Posterior cingulate gyrus (tissue), 11 donors: ENCODE measurements at places on chromosomes 16 and 17.

GRCh38 chr17:57954397-57955182, 622 bp downstream of the CUEDC1 start:
- DNase-seq, result peak; percentile 59

DNA sequence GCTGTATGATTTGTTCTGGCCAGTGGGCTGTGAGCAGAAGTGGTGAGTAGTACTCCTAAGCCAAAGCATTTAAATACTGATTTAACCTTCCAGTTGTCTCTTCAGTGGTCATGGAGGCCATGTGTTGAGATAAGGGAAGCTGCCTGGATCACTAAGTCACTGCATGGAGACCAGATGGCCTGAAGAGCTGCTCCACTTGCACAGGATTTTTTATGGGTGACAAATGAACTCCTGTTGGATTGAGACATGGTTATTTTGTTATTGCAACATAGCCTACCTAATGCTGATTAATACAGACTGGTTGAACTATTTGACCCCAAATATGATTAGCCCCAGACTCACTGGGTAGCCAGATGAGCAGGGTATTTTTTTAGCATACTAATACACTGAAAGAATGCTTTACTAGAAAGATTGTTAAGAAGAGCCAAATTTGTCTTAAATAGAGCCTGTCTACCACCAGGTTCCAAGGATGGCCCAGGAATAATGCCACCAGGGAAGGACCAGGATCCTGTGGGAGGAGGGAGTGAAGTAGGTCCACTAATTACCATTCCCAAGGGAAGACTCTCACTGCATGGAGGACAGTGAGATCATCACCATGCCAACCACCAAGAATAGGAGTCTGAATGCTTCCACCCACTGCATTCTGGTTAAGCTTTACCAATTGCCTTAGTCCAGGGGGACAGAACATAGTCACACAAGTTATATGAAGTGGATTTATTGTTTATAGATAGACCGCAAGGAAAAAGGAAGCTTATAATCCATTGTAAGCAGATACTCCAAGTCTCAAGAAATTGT, 187.4 kb upstream of the IRX6 start:
- no peak for DNase-seq

DNA sequence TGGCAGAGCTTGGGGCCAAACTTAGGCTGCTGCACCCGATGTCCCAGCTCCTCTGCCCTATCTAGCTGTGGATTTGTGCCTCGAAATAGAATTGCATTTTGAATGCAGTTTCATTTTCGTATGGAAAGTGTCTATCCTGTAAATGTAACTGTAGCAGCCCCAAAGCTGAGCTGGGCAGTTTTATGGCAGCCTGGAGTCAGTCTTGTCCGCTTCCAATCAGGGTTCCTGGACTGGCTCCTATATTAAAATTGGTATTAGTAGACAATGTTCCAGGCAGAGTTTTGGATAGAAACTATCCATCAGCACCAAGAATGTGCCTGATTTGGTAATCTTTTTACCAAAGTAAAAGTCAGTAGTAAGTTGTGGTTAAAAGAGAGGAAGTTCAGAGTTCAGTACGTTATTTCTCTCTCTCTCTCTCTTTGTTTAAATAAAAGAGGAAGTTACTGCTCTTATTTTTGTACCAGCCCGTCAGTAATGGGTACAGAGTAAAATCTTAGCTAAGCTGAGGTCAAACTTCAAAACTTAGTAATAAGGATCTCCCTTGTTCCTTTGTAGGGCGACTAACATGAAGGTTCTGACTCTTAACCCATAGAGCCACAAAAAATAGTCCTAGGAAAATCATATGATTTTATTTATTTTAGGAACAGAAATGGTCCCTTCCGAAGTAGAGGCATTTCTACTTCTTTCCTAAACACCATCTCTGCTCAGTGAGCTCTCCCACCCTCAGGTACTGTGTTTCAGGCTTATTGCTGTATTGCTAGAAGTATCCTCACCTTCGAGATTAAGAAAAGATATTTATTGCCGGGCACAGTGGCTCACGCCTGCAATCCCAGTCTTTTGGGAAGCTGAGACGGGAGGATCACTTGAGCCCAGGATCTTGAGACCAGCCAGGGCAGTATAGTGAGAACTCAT, 28.0 kb downstream of the PRKCB start:
- DNase-seq, result no peak

DNA sequence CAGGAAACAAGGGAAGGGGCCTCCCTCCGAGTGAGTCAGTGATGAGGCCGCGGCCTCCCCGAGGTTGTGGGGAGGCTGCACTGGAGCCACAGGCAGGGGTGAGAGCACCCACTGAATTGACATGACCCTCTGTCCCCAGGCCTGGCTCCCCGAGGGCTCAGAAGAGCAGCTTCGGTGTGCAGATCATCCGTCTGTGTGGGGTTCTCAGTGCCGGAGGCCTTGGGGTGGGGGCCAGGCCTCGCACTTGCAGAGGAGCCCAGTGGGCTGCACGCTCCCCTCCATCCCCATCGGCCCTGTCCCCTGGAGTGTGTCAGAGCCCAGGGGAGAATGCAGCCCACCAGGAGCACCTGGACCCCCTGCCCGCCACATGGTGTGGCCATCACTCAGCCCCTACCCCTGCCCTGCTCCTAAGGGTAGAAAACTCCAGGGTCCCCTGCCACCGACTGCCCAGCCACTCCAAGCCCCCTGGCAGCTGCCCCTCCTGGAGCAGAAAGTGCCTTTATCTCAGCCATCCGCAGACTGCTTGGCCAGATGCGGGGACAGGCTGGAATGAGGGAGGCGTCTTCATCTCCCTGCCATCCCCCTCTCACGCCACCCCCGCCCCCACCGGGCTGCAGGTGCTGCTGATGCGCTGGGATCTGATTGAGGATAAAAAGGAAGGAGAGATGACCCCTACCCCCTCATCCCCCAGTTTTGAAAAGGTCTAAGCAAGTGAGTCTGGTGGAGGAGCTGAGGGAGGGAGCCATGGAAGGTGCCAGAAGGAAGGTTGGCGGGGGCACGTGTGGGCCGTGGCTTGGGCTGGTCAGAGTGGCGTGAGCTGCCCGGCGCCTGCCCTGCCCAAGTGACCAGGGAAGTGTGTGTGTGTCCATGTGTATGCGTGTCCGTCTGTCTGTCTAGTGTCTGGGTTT, 358.3 kb downstream of the SEC14L1 start:
- no peak for DNase-seq

- no peak for DNase-seq
Observed at GRCh38 chr17:74512624-74513091, 18.6 kb downstream of the CD300LB start.

DNA sequence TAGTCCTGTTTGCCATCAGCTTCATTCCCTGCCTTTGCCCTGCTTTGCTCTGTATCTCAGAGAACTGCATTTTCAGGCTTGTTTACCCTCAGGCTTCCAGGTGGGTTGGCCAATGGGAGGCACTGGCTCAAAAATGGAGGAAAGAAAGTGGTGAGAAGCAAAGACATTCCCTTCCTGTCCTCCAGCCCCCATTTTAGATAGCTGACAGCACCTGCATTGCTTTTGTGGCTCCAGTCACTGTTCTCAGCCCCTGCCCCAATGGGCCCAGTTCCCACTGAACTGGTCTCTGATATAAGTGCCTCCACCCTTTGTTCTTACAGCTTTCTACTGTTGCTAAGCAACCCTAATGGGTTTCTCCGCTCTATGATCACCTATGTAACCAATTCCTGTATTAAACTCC, 19.4 kb upstream of the SDK2 start:
- DNase-seq, result no peak

GRCh38 chr17:17391668-17392370, 85.0 kb upstream of the MED9 start:
- peak; percentile 48 for DNase-seq

DNA sequence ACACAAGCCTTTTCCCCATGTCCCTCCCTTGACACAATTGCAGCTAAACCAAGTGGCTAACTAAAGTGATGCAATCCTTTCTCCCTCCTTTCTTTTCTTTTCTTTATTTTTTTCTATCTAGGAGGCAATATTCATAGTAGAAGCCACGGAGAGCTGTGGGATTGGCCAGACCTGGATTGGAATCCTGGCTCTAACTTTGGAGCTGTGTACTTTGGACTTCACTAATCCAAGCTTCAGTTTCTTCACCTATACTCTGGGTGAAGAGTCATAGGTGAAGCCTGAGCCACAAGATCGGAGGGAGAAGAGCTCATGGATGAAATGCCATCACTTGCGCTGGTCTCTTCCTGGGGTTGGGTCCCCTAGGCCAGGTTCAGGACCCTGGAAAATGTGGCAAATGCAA, 177.2 kb downstream of the IRX5 start:
- DNase-seq, result no peak

DNA sequence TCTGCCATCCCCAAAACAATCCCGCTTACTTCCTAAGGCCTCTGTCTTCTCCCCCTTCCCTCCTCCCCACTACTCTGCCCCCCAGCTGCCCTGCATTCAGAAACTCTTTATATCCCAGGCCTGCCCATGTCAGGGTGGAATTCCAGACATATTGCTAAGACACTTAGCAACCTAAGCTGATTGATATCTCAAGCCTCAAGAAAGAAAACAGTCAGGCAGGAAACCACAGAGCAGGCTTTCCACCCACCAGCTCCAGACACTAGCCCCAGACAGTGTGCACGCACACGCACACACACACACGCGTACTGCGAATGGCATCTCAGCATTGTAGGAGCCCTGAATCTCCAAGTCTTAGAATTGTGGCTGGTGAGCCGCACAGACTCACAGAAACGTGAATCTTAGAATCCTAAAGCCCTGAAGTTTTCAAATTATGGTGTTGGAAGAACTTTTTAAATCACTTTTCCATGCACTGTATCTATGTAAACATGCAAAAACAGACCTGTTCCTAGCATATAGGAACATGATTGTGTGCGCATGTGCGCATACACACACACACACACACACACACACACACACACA, 8.8 kb upstream of the LPCAT2 start:
- no peak for DNase-seq

- DNase-seq, result no peak
Observed at GRCh38 chr17:27544350-27545131, 86.4 kb upstream of the LGALS9 start.

DNA sequence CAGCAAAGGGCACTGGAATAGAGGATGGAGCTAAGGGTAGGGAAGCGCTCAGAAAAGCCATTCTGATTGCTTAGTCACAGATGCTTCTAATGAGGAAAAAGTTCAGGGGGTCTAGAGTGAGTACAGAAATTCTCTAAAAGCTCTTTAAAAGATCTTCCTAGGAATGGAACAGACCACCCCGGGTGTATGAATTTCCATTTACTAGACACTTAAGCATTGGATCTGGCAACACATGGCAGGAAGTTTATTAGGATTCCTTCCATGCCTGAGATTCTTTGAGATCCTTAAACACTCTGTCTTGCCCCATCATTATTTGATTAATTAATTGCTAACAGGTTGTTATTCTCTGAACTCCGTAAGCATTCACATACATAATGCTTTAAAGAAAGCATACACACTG, 8.5 kb downstream of the KRTAP9-7 start:
- no peak for DNase-seq

- DNase-seq, result no peak
Observed at GRCh38 chr17:66203274-66204015, 11.5 kb upstream of the CEP112 start.

- no peak for DNase-seq
Observed at GRCh38 chr17:51228161-51228560, 31.7 kb downstream of the MBTD1 start.

- DNase-seq, result no peak
Observed at GRCh38 chr16:54927125-54928015, 3.3 kb upstream of the IRX5 start.

DNA sequence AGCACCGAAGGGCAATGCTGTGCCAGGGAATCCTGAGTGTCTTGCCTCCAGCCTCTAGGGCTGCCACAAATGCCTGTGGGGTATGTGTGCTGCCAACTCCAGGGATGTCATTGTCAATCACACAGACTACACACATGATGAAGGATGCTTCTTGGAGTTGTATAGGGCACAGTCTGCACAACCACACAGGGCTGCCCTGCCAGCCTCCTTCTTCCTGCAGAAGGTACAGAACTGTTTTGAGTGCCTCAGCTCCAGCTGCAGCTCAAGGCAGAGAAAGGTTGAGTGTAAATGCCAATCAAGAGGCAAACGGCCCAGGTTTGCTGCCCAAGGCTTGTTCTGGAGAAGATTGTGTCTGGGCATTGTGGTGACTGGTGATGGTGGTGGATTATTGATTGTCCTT, 15.6 kb downstream of the SCNN1B start:
- DNase-seq, result no peak

DNA sequence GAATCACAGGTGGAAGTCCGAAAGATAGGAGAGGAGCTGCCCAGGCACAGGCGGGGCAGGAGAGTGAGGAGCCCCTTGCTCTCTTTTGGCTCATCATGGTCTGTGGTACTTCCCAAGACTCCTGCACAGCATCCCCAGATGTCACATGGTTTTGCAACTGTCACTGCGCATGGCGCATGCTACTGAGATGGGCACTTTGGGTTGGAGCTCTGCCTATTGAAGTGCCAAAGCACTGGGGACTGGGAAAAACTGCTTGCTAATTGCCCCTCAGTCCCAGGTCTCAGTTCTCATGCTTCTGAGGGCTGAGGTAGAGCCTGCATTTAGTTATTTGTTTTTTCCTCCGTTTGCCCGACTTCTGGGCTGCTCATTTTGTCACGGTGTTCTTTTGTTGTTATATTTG, 156.8 kb upstream of the CDH13 start:
- no peak for DNase-seq

GRCh38 chr17:14919094-14919493, 346.0 kb downstream of the PMP22 start:
- DNase-seq, result no peak

- DNase-seq, result no peak
Observed at GRCh38 chr16:27634779-27635178, 84.8 kb downstream of the KATNIP start.

- DNase-seq, result no peak
Observed at GRCh38 chr17:10105513-10106001, 92.8 kb downstream of the GAS7 start.

DNA sequence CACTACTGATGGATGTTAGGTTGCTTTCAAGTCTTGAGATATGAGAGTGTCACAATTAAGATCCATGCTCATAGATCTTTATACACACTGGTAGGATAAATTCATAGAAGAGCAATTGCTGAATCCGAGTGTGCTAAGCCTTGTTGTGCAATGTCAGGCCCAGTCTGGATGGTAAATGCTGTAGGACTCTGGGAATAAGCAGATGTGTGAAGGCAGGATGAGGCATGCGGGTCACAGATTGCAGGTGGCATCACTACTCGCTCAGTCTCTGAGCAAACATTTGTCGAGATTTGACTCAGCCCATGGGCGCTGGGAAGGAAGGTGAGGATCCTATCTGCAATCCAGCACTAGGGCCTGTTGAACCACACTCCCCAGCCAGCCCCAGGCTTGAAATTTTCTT, 40.7 kb downstream of the TMEM186 start:
- DNase-seq, result no peak

- DNase-seq, result no peak
Observed at GRCh38 chr16:83215406-83216001, 588.7 kb downstream of the CDH13 start.

- no peak for DNase-seq
Observed at GRCh38 chr16:3776316-3776715, 59.0 kb upstream of the TRAP1 start.

GRCh38 chr16:64478252-64478906, 643.5 kb downstream of the CDH11 start:
- DNase-seq, result no peak

- no peak for DNase-seq
Observed at GRCh38 chr16:84074721-84075120, 32.1 kb upstream of the SLC38A8 start.
